ENCODE measurements at places on chromosomes 3 and 15.

- DNase-seq, result no peak
Observed at GRCh38 chr15:36921484-36922091, 178.8 kb downstream of the MEIS2 start.

DNA sequence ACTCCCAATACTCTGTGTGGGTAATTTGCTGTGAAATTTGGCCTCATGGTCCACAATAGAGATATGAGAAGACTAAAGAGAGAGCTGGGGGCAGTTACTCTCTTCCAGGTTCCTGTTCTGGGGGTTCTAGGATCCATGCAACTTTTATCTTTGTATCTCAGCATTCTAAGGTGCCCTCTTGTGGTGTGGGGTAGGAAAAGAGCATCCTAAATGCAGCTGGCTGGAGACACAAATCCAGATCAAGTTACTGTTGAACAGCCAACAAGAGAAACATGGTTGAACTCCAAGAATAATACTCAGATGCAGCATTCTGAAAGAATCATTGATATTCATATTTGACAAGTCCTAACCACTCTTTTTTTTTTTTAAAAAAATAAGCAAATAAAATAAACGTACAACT lies 238.2 kb downstream of the GREM1 start:
- no peak for DNase-seq

DNA sequence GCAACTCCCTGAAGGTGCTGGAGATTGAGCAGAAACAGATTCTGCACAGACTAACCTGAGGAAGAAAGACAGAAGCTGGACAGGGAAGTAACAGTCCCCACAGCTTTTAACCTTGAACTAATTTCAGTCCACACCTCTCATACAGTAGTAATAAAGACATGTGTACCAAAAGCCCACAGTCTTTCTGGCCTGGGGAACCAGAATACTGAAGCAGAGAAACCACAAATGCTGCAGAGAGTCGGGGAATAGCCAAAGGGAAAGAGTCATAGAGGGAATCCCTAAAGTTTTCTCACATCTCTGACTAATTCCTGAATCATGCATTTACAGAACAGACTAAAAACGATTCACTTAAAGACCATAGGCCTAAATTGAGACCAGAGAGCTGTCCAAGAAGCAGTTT lies 503.4 kb upstream of the NECTIN3 start:
- DNase-seq, result no peak

- DNase-seq, result no peak
Observed at GRCh38 chr3:14340960-14341708, 61.3 kb upstream of the SLC6A6 start.

- DNase-seq, result no peak
Observed at GRCh38 chr15:67784090-67784781, 41.1 kb upstream of the SKOR1 start.

DNA sequence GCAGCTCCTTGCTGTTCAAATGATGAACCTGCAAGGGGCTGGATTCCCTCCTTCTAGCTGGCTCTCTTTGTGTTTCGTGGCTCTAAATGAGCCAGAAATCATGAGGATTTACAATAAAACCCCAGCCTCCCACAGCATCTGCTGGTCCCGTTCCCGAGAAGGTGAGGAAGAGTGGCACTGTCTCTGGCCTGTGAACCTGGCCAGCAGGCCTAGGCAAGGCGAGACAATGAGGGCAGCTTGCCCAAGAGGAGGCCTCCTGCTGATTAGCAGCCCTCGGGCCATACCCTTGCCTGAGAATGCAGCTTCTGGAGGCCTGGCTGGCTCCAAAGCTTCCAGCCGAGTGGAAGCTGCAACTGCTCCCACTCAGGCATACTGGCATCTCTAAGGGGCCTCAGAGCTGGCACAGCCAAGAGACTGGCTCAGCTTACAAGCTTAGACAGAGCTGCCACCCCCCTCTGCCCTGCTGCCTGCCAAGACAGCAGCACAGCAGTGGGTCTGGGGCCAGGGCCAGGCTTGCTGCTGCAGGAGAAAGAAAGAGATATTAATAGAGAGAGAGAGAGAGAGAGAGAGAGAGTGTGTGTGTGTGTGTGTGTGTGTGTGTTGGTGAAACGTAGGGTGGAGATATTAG lies 76.5 kb downstream of the HMG20A start:
- DNase-seq, result no peak

DNA sequence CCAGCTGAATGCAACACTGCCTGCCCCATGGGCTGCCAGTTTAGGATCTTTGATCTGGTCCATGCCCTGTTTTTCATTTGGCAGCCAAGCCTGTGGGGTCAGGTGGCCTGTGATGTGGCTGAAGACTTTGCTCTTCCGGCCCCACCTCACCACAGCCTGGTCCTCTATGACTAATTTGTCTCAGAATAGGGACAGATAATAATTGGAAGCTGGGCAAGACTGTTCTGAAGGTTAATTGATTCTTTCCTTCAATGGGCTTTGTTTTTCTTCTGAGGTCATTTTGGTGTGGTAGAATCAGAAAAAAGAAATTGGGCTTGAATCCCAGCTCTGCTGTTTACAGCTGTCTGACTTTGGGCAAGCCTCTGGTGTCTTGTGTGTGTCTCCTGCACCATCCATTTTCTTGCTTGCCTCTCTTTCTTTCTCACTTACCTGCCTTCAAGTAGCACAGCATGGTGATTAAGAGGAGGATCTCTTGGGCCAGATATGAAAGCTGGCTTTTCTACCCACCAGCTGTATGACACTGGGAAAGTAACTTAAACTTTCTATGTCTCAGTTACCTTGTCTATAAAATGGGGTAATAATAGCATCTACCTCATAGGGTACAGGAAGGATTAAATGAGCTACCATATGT lies 24.2 kb downstream of the ABHD2 start:
- DNase-seq, result no peak

DNA sequence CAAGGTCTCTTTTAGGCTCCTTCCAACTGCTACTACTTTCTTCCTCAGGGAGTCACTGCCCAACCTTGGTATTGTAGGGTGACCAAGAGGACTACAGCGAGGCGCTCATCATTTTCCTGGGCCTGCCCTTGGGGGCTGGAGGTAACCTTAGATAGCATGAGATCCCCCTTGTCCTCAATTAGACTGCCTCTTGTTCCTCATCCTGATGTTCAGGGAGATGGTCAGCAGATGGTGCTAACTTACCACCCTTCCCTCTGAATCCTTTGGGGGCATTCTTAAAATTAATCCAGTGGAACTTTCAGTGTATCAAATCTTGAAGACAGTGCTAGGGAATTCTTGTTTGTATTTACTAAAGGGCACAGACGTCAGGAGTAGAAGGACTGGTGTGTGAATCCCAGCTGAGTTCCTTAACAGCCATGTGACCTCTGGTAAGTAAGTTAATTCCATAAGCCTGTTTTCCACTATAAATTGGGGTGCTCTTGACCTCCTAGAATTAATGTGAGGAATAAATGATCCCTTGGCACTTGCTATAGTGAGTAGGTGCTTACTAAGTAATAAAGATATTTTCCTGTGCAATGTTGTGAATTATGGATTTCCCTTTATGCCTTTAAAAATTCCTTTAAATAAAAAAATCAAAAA lies 4.1 kb upstream of the CLPX start:
- no peak for DNase-seq

Measured in NCI-H187 treated with DMSO at 0.1 percent for 48 hours (cell line).